Mesangial cell (primary cell): ENCODE measurements at places on chromosomes 2 and 18. TPM values are rescaled to one million over a fixed set of nuclear protein-coding genes. Genes with fewer than 3 reads are reported as not detected.

PSMA8 gene
- not detected in 2 replicates for total RNA-seq

LRRC30 gene
- not detected in 2 replicates for total RNA-seq

ADRA2B gene
- total RNA-seq: not detected in 2 replicates

CD8B2 gene
- not detected in 2 replicates for total RNA-seq

SNRNP200 gene
- 96.6 and 102 TPM in 2 replicates for total RNA-seq

ZSWIM2 gene
- not detected in 2 replicates for total RNA-seq

UGT1A4 gene
- not detected in 2 replicates for total RNA-seq

RESP18 gene
- total RNA-seq: not detected in 2 replicates

LIMS3 gene
- total RNA-seq: 0.81 and 4.3 TPM in 2 replicates

LRATD1 gene
- 0.49 and 2.8 TPM in 2 replicates for total RNA-seq

PIEZO2 gene
- total RNA-seq: 2.0 and 5.3 TPM in 2 replicates

SCN7A gene
- total RNA-seq: 0.51 TPM in 1 of 2 replicates, not detected in the other

CERS6 gene
- 11.7 and 12.1 TPM in 2 replicates for total RNA-seq

LOXL3 gene
- 9.0 and 14.8 TPM in 2 replicates for total RNA-seq

VIT gene
- not detected in 2 replicates for total RNA-seq

ALLC gene
- total RNA-seq: not detected in 2 replicates

HSBP1L1 gene
- 9.9 and 23.2 TPM in 2 replicates for total RNA-seq

SULT1C4 gene
- 24.3 and 90.4 TPM in 2 replicates for total RNA-seq

CTLA4 gene
- not detected in 2 replicates for total RNA-seq

C2orf72 gene
- total RNA-seq: under 0.01 and 0.16 TPM in 2 replicates

LDLRAD4 gene
- total RNA-seq: 2.4 and 2.5 TPM in 2 replicates

CREG2 gene
- 2.8 TPM in 1 of 2 replicates, not detected in the other for total RNA-seq

STON1 gene
- 2.1 and 4.6 TPM in 2 replicates for total RNA-seq

RTP5 gene
- not detected in 2 replicates for total RNA-seq

DLGAP1 gene
- total RNA-seq: 2.8 and 9.1 TPM in 2 replicates

SGPP2 gene
- total RNA-seq: 1.8 and 6.6 TPM in 2 replicates

SLC38A11 gene
- total RNA-seq: 3.2 TPM in 1 of 2 replicates, not detected in the other

PNKD gene
- 49.9 and 87.0 TPM in 2 replicates for total RNA-seq

CD8A gene
- not detected in 2 replicates for total RNA-seq

DNER gene
- 0.63 and 0.65 TPM in 2 replicates for total RNA-seq

NCKAP5 gene
- 0.25 and 0.98 TPM in 2 replicates for total RNA-seq

NFATC1 gene
- total RNA-seq: 2.0 and 3.2 TPM in 2 replicates

PLB1 gene
- total RNA-seq: 0.81 and 2.9 TPM in 2 replicates

RAB6D gene
- total RNA-seq: under 0.01 TPM in 1 of 2 replicates, not detected in the other

NMS gene
- not detected in 2 replicates for total RNA-seq

IDH1 gene
- 52.2 and 63.2 TPM in 2 replicates for total RNA-seq

GKN1 gene
- total RNA-seq: not detected in 2 replicates

ALK gene
- total RNA-seq: not detected in 2 replicates

RAPGEF4 gene
- total RNA-seq: 0.16 and 0.38 TPM in 2 replicates

PJVK gene
- 0.16 and 21.9 TPM in 2 replicates for total RNA-seq

CCDC93 gene
- 7.3 and 8.7 TPM in 2 replicates for total RNA-seq

TEKT4 gene
- not detected in 2 replicates for total RNA-seq

FBXO36 gene
- 3.4 and 5.1 TPM in 2 replicates for total RNA-seq

TOGARAM2 gene
- not detected in 2 replicates for total RNA-seq

NGEF gene
- 0.98 and 1.5 TPM in 2 replicates for total RNA-seq

SLC19A3 gene
- total RNA-seq: 0.16 and 0.51 TPM in 2 replicates

ECEL1 gene
- 0.33 TPM in 1 of 2 replicates, not detected in the other for total RNA-seq

LRRTM4 gene
- total RNA-seq: 0.51 TPM in 1 of 2 replicates, not detected in the other

DQX1 gene
- total RNA-seq: not detected in 2 replicates

REG3G gene
- not detected in 2 replicates for total RNA-seq

TWIST2 gene
- 6.3 and 12.7 TPM in 2 replicates for total RNA-seq

KANSL1L gene
- 4.7 and 13.4 TPM in 2 replicates for total RNA-seq

MAL gene
- total RNA-seq: 0.98 and 52.2 TPM in 2 replicates

VWC2L gene
- total RNA-seq: not detected in 2 replicates

NEB gene
- under 0.01 and 0.13 TPM in 2 replicates for total RNA-seq

PARD6G gene
- total RNA-seq: 3.7 and 5.3 TPM in 2 replicates
